ENCODE measurements at places on chromosomes 2 and 18.

DNA sequence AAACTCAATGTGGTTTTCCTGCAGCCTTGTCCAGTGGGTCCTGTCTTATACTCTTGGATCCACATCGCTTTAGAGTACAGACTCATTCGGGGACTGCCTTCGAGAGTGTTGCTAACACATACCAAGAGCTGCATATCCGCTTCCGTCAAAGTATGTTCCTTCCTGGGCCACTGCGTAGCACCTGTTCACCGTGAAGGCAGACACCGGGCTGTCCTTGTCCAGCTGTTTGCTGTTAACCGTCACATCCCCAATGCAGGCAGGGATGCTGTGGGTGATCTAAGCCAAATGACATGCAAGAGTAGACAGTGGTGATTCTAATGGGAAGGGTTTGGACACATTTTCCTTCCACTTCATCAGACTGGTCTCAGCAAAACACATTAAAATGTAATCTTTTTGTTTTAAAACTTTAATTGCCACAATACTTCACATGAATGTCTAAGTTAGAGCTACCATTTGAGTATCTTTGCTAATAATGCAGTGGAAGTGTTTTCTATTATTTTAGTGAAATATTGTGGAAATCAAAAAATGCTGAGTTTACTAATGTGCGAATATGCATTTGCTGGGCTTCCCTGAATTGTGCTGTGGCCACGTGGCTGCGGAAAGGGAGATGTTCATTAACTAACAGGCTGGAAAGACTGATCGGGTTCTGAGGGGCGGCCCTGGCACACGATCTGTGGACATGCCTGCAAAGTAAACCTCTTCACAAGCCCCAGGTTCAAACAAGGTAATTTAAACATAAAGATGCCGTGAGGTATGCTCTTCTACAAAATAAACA, 169.1 kb downstream of the LAMA1 start:
- no peak for DNase-seq

GRCh38 chr2:153873052-153874048, 1.6 kb downstream of the GALNT13 start:
- DNase-seq = no peak

GRCh38 chr2:142065700-142066099, 65.1 kb downstream of the LRP1B start:
- no peak for DNase-seq

DNA sequence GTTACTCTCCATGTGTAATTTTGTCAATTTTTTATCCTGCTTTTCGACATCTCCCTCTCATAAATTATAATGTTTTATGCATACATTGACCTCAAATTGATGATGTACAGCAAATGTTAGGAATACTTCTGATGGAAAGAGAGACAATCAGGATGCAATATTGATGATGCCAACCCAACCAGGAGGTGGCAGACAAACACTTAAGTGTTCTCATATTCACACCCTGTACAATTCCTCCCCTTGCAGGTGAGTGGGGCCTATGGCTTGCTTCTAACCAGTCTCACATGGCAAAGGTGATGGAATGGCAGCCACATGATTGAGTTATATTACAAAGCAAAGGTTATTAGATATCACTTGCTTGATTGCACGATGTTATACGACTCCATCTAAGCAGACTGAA, 594.3 kb upstream of the REG3G start:
- no peak for DNase-seq

GRCh38 chr2:120887741-120888231, 152.1 kb downstream of the GLI2 start:
- no peak for DNase-seq

DNA sequence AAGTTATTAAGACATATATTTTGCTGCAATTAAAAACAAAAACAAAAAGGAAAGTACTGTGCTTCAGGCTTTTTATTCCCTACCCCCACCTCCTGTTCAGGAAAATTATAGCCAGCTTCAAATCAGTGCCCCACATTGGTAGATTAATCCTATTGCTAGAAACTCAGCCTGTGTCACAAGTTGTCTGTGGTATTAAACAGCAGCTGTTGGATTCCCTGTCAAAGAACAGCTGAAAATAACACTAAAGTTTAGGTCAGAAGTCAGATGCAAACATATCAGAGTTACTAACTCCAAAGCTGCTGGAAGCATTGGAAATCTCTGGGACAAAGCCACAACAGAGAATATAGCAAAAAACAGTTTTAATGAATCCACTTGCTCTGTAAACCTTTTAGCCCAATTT, 818 bp upstream of the CCDC141 start:
- no peak for DNase-seq

DNA sequence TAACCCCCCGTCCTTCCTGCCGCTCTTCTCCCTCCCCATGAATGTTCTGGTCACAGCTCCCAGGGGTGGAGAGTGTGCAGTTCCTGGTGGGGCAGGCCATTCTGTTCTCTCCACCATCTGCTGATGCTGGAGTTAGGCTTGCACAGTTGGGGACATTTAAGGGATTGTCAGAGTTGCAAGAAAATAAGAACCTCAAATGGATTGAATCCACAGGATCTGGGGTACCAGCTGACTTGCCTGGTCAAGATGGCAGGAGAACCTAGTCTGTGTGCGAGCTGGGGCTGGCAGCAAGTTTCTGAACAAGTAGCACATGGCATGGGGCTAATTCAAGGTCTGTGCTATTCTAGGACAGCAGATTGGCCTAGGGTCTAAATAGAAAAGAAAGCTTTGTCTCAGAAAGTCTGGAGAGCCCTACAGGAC, 60.8 kb upstream of the TXNDC2 start:
- DNase-seq = no peak

DNA sequence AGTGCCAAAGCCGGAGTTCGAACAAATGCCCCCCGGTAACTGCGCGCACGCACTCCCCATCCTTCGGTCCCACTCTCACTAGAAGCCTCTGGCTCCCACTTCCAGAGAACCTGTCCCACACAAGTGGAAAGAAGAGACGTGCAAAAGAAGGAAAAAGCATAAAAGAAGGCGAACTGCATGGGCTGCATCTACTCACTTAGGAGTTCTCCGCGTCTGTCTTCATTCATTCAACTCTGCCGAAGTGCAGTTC, 312 bp downstream of the NR4A2 start:
- no peak for DNase-seq

DNA sequence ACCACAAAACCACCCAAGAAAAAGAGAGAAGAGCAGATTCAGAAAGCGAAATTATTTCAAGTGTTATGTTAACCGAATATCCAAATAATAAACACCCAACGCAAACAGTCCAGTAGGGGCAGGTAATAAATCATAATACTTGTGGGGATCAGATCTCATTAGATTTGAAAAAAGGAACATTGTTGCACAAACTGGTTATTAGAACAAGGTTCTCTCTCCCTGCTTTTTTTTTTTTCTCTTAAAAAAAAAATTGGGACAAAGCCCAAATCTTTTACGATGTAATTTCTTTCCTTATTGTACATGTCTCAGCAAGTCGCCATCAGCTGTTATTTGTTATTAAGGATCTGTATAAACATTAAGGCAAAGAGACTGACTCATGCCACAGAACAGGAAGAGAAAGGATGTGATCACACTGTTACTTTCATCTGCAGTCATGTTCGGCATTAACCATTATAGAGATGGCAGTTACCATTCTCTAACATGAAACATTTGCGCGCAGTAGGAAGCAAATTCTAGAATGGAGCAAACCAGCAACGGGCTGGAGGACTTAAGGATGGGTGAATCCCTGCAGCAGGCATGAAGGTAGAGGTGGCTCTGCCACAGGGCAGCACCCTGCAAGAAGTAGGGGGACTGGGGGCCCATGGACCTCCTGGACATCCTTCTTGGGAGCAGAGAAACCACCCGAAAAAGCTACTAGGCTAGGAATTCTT, 42.0 kb downstream of the EPHA4 start:
- no peak for DNase-seq

DNA sequence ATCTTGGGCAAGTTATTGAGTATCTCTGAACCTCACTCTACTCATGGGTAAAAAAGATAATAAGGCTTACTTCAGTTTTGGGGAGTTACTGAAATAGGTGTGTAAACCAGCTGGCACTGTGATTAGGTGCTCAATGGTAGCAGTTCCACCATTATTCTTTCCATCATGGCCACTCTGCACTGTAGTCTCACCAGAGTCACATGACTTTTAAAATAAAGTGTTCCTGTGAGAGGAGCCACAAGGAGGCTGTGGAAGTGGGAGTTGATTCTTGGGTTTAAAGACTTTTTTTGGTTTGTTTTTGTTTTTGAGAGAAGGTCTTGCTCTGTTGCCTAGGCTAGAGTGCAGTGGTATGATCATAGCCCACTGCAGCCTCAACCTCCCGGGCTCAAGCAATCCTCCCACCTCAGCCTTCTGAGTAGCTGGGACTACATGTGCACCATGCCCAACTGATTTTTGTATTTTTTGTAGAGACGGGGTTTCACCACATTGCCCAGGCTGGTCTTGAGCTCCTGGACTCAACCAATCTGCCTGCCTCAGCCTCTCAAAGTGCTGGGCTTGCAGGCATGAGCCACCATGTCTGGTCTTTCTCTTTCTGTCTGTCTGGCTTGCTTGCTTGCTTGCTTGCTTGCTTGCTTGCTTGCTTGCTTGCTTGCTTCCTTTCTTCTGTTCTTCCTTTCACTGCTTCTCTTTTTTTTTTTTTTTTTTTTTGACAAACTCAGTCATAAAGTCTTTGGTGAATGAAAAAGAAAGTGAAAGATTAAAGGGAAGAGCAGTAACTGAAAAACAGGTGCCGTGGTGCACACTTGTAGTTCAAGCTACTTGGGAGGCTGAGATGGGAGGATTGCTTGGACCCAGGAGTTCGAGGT, 21.2 kb upstream of the ACVR1 start:
- DNase-seq = peak; percentile 11

GRCh38 chr18:44510390-44510789, 170.3 kb upstream of the SETBP1 start:
- DNase-seq = no peak

GRCh38 chr2:143150287-143150686, 21.1 kb downstream of the ARHGAP15 start:
- DNase-seq = no peak

DNA sequence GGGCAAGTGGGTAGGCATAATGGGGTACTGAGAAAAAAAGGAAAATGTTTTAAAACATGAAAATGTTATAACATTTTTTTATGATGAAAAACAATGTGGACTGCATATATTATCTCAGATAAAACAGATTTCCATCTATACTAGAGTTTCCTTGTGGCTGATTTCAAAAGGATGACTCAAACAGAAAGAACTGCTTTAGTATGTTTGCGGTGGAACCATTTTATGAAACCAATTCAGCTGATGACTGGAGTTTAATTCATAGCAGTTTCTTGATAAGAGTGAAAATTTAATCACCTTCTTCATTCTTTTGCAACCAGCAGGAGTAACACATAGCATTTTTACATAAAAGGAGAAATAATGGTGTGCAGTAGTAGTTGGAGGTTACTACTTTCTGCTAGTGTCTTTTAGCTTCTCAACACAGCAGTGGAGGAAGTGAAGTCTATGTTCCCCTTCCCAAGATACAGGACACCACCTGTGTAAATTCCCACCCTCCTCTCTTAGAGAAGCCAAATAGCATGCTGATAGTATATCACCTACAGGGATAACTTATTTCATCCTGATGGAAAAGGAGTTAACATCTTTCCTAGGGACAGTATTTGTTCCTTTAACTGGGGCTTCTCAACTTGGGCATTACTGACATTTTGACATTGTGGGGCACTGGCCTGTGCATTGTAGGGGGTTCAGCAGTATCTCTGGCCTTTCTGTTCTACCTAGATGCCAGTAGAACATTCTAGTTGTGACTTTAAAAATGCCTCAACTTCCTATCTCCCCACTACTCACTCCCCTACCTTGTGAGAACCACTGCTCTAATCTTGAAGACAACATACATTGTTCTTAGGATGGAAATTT, 29.9 kb downstream of the PELI1 start:
- no peak for DNase-seq

DNA sequence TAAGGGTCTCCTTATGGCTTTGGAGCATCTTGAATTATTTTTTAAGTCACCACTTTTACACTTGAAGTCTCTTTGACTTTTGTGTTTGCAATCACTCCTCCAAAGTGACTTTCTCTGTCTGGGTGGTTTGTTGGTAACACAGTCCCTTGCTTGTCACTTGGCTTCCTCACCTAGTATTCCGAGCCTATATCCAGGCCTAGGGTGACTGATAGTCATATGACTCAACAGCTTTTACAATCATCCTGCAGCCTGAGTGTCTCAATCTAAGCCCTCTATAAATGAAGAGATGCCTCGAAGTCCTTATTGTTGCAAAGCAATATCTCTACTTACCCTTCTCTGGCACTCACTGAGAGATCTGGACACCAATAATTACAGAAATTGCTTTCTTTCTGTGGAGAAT, 53.9 kb upstream of the SETBP1 start:
- no peak for DNase-seq
